ENCODE measurements at places on chromosomes 4 and X.

DNA sequence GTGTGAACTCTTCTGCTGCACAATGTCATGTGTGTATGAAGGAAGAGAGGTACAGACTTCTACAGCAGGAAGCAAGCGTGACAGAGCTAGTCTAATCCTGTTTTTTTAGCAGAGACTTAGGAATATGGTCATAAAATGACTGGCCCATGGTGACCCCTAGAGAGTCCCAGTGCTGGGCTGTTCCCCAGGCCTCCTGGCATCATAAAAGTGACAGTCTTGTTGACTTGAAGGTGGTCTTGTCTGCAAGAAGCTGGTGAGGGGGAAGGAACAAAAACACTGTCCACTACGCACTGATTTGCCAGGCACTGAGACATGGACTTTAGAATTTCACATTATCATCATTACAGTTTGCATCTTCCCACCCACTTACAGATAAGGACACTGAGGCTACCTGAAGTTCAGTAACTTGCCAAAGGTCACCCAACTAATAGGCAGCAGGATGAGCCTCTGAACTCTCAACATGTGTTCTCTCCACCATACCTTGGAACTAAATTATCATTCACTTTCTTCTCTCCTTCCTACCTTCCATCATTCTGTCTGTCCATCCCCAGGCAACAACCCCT is 63.0 kb downstream of the HADH start:
- DNase-seq, result no peak

DNA sequence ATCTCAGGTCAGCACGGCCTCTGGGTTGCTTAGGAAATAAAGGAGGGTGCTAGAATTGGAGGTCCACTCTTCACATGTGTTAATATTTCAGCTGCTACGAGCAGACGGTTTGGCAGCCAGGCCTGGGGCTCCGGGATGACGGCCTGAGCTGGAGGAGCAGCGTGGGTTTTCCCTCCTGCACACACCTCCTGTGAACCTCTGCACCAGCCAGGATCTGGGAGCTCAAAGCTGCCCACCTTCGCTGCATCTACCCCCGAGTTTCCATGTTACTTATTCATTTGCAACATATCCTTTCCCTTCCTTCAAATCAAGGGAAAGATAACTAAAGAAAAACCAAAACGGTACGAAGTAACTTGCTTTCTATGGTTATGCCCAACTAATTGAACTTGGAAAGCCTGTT is 13.6 kb downstream of the STOX2 start:
- no peak for DNase-seq

DNA sequence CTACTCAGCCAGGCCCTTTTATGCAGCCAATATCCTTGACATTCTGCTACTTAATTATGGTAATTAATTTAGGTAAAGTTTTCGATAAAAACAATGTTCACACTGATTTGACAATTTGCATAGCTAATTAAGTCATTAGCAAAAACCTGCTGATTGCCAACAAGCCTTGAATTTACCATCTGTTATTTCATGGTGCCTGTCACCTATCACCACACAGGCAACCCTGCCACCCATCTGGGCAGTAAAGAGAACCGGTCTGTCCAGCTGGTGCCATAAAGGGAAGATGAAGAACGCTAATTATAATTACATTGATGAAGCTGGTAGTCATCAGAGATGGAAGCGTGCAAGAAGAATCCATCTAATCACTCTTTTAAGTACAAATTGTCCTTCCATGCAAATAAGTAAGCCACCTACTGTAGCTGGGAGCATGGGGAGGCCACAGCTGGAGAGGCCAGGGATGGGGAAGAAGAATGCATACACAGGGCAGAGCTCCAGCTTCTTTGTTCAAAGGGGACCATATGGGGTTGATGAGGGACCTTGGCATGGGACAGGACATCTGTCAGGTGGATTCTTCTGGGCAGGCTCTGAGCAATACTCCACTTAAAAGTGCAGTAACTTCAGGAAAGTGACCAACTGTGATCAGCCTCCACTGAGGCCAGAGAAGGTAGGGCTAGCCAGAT is 277.3 kb upstream of the TAPT1 start:
- DNase-seq, result no peak

DNA sequence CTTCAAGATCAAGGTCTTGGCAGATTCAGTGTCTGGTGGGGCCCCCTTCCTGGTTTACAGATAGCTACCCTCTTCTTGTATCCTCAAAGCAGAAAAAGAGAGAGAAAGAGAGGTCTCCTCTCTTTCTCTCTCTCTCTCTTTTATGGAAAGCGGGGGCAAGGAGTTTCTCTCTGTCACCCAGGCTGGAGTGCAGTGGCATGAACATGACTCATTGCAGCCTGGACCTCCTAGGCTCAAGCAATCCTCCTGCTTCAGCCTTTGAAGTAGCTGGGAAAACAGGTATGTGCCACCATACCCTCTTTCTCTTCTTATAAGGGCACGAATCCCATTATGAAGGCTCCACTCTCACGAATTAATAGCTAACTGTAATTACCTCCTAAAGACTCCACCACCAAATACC is 20.2 kb downstream of the RAB9B start:
- DNase-seq, result no peak

- DNase-seq, result no peak
Observed at GRCh38 chr4:3437582-3437936, 4.2 kb upstream of the HGFAC start.

- no peak for DNase-seq
Observed at GRCh38 chrX:17597836-17598439, 139.4 kb upstream of the SCML1 start.

GRCh38 chr4:74897386-74897785 is 35.5 kb upstream of the PARM1 start:
- DNase-seq, result no peak

- no peak for DNase-seq
Observed at GRCh38 chr4:4594285-4594920, 52.6 kb upstream of the STX18 start.

DNA sequence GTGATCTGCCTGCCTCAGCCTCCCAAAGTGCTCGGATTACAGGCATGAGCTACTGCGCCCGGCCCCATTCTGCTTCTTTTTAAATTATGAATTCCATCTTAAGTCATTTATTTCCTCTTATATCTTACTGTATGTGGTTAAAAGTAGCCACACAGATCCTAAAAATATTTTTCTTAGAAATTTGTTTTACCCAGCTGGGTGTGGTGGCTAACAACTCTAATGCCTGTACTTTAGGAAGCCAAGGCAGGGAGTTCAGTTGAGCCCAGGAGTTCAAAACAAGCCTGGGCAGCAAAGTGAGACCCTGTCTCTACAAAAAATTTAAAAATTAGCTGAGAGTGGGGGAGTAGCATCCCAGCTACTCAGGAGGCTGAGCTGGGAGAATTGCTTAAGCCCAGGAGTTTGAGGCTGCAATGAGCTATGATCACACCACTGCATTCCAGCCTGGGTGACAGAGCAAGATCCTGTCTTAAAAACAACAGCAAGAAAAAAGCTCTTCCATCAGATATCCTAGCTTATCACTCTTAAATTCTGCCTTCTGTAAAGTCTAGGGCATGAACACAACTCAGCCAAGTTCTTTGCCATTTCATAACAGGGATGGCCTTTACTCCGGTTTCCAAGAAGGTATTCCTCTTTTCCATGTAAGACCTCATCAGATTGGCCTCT is 15.1 kb upstream of the AFF1 start:
- no peak for DNase-seq

DNA sequence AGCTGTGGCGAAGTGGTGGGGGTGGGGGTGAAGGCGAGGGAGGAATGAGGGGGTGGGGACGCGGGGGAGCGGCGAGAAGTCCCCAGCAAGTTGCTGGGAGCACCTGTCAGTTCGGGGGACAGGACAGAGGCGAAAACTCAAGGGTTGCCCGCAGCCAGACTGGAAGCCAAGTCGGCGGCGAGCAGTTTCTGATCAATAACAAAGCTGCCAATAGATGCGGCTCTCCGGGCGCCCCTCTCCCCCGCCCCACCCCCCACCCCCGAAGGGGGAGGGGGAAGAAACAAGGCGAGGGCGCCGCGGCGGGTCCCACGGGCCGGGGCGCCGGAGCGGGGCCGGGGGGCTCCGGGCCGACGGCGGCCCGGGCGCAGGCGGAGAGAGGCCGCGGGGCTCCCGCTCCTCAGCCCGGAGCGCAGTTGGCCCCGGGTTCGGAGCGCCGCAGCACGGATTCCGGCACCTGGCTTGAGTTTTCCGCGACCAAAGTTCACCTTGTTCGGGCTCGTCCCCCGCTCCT is 379 bp downstream of the PDGFC start:
- DNase-seq, result peak; percentile 38

DNA sequence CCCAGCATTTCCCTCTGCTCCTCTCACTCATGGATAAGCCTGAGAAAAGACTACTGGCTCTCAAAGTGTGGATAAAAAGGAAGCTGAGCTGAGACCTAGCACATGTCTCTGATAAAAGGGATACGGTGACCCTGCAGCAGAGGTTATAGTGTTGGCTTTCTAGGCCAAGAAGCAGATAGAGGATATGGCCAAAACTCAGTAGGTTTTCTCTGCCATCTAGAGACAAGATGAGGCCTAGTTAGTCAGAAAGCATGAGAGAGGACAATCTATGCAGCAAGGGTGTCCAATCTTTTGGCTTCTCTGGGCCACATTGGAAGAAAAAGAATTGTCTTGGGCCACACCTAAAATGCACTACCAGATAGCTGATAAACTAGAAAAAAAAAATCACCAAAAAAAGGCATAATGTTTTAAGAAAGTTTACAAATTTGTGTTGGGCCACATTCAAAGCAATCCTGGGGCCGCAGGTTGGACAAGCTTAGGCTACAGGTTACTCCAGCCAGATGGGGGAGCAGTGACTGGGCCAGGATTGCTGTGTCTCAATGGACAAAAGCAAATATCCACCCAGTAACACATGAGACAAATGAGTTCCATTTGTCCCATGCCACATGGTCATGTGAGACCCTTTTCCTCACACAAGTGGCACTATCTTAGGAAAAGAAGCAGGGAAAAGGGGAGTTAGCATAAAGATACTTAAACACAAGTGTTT is 411.4 kb downstream of the INPP4B start:
- DNase-seq, result no peak

GRCh38 chr4:89111833-89112563 is 665 bp downstream of the TIGD2 start:
- no peak for DNase-seq

GRCh38 chrX:116285501-116285900 is 115.0 kb downstream of the AGTR2 start:
- DNase-seq, result no peak

- no peak for DNase-seq
Observed at GRCh38 chrX:136585960-136586359, 53.9 kb downstream of the VGLL1 start.

- DNase-seq, result peak; percentile 56
Observed at GRCh38 chr4:138870737-138871554, 144.6 kb upstream of the NOCT start.

GRCh38 chrX:150730719-150731118 is 37.5 kb downstream of the MTMR1 start:
- DNase-seq, result no peak

DNA sequence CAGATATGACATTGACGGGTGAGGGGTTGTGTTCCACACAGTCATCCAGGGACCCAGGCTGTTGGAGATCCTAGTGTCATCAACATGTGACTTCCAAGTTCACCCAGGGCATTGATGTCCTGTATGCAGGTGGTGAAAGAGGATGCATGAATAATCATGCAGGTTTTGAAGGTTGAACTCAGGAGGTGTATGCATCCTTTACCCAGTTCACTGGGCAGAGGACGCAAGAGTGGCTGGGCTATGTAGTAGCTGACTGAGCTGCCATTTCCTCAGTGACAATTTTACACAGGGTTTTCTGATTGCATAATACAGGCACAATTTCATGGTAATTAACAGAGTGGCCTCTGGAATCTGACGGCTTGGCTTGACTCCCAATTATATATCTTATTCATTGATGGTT is 323.0 kb downstream of the HS3ST1 start:
- no peak for DNase-seq

DNA sequence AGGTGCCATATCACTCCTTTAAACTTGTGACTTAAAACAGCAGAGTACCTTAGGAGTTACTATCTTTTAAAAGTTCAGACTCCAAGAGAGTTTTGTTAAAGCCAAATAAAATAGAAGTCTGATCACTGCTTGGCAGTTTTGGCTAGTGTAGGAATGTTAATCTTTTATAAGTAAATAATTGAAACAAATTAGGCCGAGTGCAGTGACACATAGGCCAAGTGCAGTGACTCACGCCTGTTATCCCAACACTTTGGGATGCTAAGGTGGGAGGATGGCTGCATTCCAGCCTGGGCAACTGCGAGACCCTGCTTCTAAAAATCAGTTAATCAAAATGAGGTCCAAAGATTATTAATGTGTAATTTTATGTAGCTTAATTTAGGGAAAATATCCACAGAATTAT is 37.2 kb downstream of the WDR44 start:
- DNase-seq, result no peak

- no peak for DNase-seq
Observed at GRCh38 chrX:40383969-40384368, 196.8 kb upstream of the ATP6AP2 start.

GRCh38 chr4:44927399-44928380 is 201.3 kb upstream of the GNPDA2 start:
- DNase-seq, result no peak

GRCh38 chr4:36027203-36027602 is 217.1 kb downstream of the ARAP2 start:
- DNase-seq, result no peak

DNA sequence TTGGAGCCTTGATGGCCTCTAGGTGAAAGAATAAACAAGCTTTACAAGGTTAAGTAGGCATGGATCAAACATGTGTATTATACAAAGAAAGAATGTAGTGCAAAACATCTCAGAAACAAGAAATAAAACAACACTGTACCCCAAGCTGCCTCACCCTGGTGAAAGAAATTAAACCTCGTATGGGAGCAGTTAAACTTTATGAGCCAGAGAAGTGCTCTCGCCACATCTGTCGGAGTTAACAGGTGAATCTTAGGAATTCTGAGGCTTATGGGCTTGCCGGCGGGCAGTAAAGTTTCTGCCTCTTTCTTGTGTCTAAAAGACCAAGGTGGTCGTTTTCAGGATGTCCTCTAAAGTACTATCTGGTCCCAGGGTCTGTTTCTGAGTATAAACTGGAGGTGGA is 34.0 kb upstream of the ARSH start:
- no peak for DNase-seq

GRCh38 chrX:148381603-148382002 is 118.8 kb upstream of the AFF2 start:
- no peak for DNase-seq

- no peak for DNase-seq
Observed at GRCh38 chr4:154414796-154415195, 76.8 kb downstream of the DCHS2 start.

GRCh38 chrX:37010496-37010895 is 2.3 kb downstream of the FAM47C start:
- DNase-seq, result no peak

- DNase-seq, result no peak
Observed at GRCh38 chrX:41045960-41046567, 39.2 kb upstream of the USP9X start.

GRCh38 chr4:51843309-51844152 is 578 bp downstream of the DCUN1D4 start:
- DNase-seq, result peak; percentile 73

DNA sequence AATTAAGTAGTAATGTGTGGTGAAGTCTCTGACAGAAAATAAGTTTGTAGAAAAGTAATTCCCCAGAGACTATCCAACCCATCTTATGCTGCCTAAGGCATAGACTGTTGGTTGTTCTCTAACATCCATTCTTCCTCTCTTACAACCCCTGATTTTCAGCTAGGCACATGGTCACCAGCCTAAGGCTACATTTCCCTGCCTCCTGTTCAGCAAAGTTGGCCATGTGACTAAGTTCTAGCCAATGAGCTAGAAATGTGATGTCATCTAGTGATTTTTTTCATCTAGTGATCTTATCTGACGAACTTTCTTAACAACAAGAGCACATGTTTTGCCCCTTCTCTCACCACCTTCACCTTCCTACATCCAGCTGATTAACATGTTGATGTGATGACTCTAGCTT is 102.3 kb upstream of the S100G start:
- DNase-seq, result no peak

Measured in nucleus accumbens (tissue), 56 donors.